Hair follicular keratinocyte (primary cell): ENCODE measurements at places on chromosomes 5 and 9. TPM values are rescaled to one million over a fixed set of nuclear protein-coding genes. Genes with fewer than 3 reads are reported as not detected.

The LECT2 gene
- total RNA-seq, result not detected in 2 replicates

The PCDHB13 gene
- not detected in 2 replicates for total RNA-seq

The SOX30 gene
- not detected in 2 replicates for total RNA-seq

The IFNA13 gene
- not detected in 2 replicates for total RNA-seq

The SMIM33 gene
- total RNA-seq, result not detected in 2 replicates

The TAF1L gene
- not detected in 2 replicates for total RNA-seq

The C1QTNF3 gene
- total RNA-seq, result 0.16 TPM in 1 of 2 replicates, not detected in the other

The HAPLN1 gene
- total RNA-seq, result not detected in 2 replicates

The GPR150 gene
- 0.47 TPM in 1 of 2 replicates, not detected in the other for total RNA-seq

The EMB gene
- 28.4 and 46.5 TPM in 2 replicates for total RNA-seq

The CDKN2A gene
- 47.6 and 65.5 TPM in 2 replicates for total RNA-seq

The PPIC gene
- 23.9 and 28.3 TPM in 2 replicates for total RNA-seq

The EQTN gene
- total RNA-seq, result 0.23 TPM in 1 of 2 replicates, not detected in the other

The ZNF300 gene
- 5.3 and 6.0 TPM in 2 replicates for total RNA-seq

The FOXD4L5 gene
- total RNA-seq, result not detected in 2 replicates

The ECM2 gene
- 0.62 and 0.84 TPM in 2 replicates for total RNA-seq

The LRRC70 gene
- not detected in 2 replicates for total RNA-seq

The SETD9 gene
- 6.9 and 20.4 TPM in 2 replicates for total RNA-seq

The TRIM14 gene
- 12.0 and 15.5 TPM in 2 replicates for total RNA-seq

The SLCO6A1 gene
- total RNA-seq, result not detected in 2 replicates

The MAMDC2 gene
- 2.2 and 7.7 TPM in 2 replicates for total RNA-seq

The MLANA gene
- not detected in 2 replicates for total RNA-seq

The PCDHA4 gene
- not detected in 2 replicates for total RNA-seq

The TRPM6 gene
- total RNA-seq, result 0.08 and 0.47 TPM in 2 replicates

The TEK gene
- 0.23 and 0.27 TPM in 2 replicates for total RNA-seq

The MARCOL gene
- total RNA-seq, result not detected in 2 replicates

The CDC20B gene
- not detected in 2 replicates for total RNA-seq

The PLAC8L1 gene
- 0.23 TPM in 1 of 2 replicates, not detected in the other for total RNA-seq

The SHOC1 gene
- 0.04 TPM in 1 of 2 replicates, not detected in the other for total RNA-seq

The TMC1 gene
- not detected in 2 replicates for total RNA-seq

The RNF208 gene
- 0.23 TPM in 1 of 2 replicates, not detected in the other for total RNA-seq

The NPR3 gene
- total RNA-seq, result 0.08 and 0.15 TPM in 2 replicates

The TRIP13 gene
- total RNA-seq, result 24.7 and 63.7 TPM in 2 replicates

The CCL21 gene
- 0.31 TPM in 1 of 2 replicates, not detected in the other for total RNA-seq

The CEL gene
- 0.08 and 1.2 TPM in 2 replicates for total RNA-seq

The ADAMTSL2 gene
- total RNA-seq, result not detected in 2 replicates

The RECK gene
- total RNA-seq, result 1.7 and 3.2 TPM in 2 replicates

The NIPAL4 gene
- 25.3 and 30.4 TPM in 2 replicates for total RNA-seq

The GPR21 gene
- total RNA-seq, result 0.08 and 0.47 TPM in 2 replicates

The GPRIN1 gene
- 8.7 and 11.0 TPM in 2 replicates for total RNA-seq

The SLC6A3 gene
- not detected in 2 replicates for total RNA-seq

The EDIL3 gene
- under 0.01 and 0.30 TPM in 2 replicates for total RNA-seq

The ALDH7A1 gene
- total RNA-seq, result 47.7 and 50.3 TPM in 2 replicates

The C9orf153 gene
- total RNA-seq, result not detected in 2 replicates

The SGCD gene
- not detected in 2 replicates for total RNA-seq
